ENCODE measurements at places on chromosomes 1 and 21. TPM values are rescaled to one million over a fixed set of nuclear protein-coding genes. Genes with fewer than 3 reads are reported as not detected.

RAD54L gene
- 5.2 TPM for total RNA-seq

DVL1 gene
- total RNA-seq = 48.5 TPM

RCOR3 gene
- total RNA-seq = 18.9 TPM

UMODL1 gene
- 0.08 TPM for total RNA-seq

PROX1 gene
- 0.88 TPM for total RNA-seq

HPCAL4 gene
- not detected for total RNA-seq

PLA2G2C gene
- 0.48 TPM for total RNA-seq

GGPS1 gene
- 21.1 TPM for total RNA-seq

C1orf226 gene
- 4.8 TPM for total RNA-seq
